NCI-H526 treated with DMSO at 0.1 percent for 48 hours (cell line): ENCODE measurements at places on chromosomes 1 and 21.

DNA sequence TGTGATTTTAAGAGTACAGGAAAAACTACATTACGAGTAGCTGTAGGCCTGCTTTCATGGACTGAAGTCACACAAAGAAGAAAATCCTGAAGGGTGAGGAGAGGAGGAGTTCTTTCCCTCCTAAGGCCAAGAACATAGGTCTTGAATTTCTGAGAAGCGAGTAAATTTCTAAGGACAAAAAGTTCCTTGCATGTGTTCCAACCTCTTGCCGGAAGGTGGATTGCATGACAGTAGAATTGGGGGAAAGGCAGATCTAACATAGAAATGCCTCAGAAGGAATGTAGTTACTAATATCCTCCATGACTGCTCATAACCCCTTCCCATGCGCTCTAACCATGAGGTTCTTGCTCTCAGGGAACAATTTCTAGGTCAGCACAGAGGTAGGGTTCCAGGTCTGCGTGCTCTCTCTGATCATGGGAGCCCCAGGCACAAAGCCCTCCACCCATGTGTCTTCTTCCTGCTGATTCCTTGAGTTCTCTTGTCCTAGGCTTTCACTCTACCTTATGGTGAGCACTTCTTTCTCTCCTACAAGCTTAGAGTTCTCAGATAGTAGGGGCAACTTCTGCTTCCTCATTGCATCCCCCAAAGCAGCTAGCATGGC lies 13.7 kb downstream of the CD2 start:
- DNase-seq: no peak

GRCh38 chr1:184775885-184776284 lies 21.2 kb upstream of the EDEM3 start:
- no peak for DNase-seq

GRCh38 chr1:156419854-156420204 lies 50.8 kb downstream of the RHBG start:
- peak; percentile 90 for DNase-seq

- no peak for DNase-seq
Measured at GRCh38 chr1:100530880-100531487, 7.0 kb upstream of the GPR88 start.

GRCh38 chr1:29547300-29547699 lies 311.0 kb downstream of the PTPRU start:
- no peak for DNase-seq

DNA sequence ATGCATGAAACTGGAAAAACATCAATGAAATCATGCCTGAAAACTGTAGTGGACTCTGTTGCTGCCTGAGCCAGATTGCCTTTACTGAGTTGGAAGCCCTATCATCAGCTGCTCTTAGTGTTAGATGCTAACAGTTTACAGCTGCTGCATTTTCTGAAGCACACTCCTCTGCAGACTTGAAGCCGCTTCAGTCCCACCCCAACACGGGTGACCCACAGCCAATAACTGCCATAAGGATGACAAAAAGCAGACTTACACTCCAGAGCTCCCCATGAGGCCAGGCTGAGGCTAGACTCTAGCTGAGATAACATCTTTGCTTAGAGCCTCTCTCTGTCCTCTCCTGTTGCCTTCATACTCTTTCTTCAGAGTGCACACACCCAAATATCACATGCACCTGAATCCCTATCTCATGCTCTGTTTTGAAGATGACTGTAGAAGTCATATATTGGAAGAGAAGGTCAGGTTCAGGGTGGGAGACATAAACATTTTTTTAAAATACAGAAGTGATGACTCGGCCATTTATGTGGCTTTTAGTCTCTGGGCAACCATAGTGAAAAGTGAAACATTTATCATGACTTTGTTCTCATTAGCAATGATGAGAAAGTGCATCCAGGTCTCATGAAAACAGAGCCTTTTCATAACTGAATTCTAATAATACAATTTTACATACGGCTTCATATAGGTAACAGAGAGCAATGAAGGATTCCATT lies 161.0 kb downstream of the KCNK2 start:
- no peak for DNase-seq

- DNase-seq: no peak
Measured at GRCh38 chr1:176149939-176150807, 56.9 kb downstream of the COP1 start.

- DNase-seq: no peak
Measured at GRCh38 chr1:212401838-212402582, 12.7 kb downstream of the PACC1 start.

DNA sequence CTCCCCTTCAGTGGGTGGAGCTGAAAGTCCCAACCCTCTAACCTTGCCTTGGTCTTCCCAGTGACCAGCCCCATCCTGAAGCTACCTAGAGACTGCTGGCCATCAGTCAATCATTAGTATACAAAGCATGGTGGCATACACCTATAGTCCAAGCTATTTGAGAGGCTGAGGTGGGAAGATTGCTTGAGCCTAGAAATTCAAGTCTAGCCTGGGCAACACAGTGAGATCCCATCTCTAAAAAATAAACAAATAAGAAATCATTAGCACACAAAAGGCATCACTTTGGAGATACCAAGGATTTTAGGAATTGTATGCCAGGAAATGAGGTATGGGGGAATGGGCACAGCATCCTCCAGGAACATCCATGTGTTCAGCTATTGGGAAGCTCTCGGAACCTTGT lies 4.4 kb upstream of the IFI6 start:
- DNase-seq: no peak

DNA sequence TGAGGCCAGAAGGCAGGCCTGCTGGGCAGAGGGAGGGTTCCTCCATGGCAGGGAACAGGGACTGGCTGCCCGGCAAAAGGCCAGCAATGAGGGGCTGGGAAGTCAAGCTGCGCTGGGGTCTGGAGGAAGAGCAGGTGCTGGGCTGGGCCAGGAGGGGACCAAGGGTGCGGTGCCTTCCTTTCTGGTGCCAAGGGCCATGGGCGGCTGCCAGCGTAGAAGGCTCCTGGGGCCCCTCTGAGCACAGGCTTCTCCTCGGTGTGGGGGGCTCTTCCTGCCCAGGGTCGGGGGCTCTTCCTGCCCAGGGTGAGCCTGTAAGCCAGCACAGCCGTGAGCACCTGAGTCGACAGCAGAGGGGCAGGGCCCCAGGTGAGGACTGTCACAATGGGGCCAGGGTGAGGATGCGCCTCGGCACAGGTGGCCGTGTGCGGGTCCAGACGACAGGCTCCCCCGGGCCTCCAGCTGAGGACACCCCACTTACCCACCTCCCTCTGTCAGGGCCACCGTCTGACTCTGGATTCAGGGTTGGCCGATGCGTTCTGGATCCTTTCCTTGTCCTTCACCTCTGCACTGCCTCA lies 10.7 kb upstream of the DNMT3L start:
- no peak for DNase-seq

GRCh38 chr1:13667691-13668090 lies 32.3 kb upstream of the PRDM2 start:
- no peak for DNase-seq

- no peak for DNase-seq
Measured at GRCh38 chr21:26761174-26761915, 83.9 kb downstream of the ADAMTS1 start.

GRCh38 chr1:10691075-10691739 lies 105.2 kb downstream of the CASZ1 start:
- DNase-seq: no peak

GRCh38 chr1:224411766-224412165 lies 22.8 kb downstream of the WDR26 start:
- DNase-seq: no peak

- DNase-seq: no peak
Measured at GRCh38 chr1:46065405-46065804, 67.0 kb downstream of the PIK3R3 start.

- DNase-seq: no peak
Measured at GRCh38 chr21:18023157-18023556, 204.0 kb upstream of the C21orf91 start.

DNA sequence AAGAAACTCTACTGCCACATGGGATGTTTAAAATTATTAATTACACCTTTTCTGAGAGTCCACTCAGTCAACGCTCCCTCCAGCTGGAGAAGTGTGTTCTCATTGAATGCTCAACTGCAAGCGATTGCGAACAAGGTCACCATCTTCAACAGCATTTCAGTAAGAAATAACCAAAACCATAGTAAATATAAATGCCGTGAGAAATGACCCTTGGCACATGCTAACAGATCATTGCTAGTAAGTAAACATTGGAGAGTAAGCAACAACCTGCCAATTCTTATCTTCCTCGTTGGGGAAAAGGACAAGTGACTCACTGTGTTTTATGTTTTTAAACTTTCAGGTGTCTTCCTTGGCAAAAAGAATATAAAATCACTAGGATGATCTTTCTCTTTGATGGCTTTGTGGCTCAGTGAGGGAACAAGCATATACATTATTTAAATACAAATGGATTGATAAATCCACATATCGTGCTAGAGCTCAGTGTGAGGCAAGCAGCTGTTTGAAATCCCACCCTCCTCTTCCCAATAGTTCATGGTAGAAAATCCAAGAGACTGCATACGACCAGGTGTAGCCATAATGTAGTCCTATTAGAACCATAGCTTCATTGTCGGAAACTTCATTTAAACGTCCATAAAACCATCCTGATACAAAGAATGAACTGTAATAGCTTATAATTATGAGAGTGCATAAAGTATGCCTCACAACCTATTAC lies 214.6 kb downstream of the GRIK1 start:
- DNase-seq: no peak

DNA sequence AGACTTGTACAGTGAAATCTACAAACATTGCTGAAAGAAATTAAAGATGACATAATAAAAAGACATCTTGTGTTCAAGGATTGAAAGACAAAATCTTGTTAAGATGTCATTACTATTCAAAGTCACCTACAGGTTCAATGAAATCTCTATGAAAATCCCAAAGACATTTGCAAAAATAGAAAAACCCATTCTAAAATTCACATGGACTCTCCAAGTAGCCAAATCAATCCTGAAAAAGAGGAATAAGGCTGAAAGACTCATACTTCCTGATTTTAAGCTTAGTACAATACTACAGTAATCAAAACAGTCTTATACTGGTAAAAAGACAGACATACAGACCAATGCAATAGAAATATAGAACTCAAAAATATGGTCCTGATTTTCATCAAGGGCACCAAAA lies 78.6 kb downstream of the PCSK9 start:
- DNase-seq: no peak

DNA sequence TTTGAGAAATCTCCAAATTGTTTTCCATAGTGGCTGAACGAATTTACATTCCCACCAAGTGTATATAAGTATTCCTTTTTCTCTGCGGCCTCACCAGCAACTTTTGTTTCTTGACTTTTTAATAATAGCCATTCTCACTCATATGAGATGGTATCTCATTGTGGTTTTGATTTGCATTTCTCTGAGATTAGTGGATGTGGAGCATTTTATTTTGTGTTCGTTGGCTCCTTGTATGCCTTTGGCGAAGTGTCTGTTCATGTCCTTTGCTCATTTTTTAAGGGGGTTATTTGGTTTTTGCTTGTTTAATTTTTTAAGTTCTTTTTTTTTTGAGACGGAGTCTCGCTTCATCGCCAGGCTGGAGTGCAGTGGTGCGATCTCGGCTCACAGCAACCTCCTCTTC lies 45.1 kb upstream of the MPC2 start:
- peak; percentile 37 for DNase-seq

GRCh38 chr1:54973205-54973921 lies 7.1 kb upstream of the TMEM61 start:
- no peak for DNase-seq

- no peak for DNase-seq
Measured at GRCh38 chr21:21232320-21232719, 234.1 kb downstream of the NCAM2 start.

- DNase-seq: peak; percentile 53
Measured at GRCh38 chr1:94552071-94552586, 10.6 kb upstream of the F3 start.

- no peak for DNase-seq
Measured at GRCh38 chr1:91863498-91863897, 22.5 kb downstream of the TGFBR3 start.

DNA sequence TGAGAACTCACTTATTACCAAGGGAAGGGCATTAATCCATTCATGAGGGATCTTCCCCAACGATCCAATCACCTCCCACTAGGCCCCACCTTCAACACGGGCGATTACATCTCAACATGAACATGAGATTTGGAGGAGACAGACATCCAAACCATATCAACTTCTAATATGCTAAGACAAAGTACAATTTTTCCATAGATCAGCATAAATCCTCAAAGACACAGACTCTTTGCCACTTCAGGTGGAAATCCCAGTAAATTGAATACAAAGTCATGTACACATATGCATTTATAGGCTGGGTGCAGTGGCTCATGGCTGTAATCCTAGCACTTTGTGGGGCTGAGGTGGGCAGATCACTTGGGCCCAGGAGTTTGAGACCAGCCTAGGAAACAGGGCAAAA lies 18.8 kb upstream of the CXADR start:
- DNase-seq: no peak

- no peak for DNase-seq
Measured at GRCh38 chr1:33380811-33381210, 50.1 kb downstream of the PHC2 start.

DNA sequence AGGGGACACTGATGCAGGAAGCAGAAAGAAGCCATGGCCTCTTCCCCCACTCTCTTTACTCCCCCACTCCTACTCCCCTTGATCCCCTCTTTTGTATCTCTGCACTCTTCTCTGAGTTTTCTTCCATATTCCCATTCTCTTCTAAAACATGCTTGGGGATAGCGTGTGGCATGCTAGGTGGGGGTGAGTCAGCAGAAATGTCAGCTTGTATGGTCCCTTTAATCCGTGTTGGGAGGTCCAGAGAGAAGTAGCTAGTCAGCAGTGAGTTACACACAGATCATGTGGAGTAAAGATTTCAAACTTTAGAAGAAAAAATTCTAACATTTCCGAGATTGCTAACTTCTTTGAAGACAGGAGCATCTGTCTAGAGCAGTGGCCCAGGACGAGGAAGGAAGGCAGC lies 4.0 kb upstream of the KCNK1 start:
- DNase-seq: no peak

DNA sequence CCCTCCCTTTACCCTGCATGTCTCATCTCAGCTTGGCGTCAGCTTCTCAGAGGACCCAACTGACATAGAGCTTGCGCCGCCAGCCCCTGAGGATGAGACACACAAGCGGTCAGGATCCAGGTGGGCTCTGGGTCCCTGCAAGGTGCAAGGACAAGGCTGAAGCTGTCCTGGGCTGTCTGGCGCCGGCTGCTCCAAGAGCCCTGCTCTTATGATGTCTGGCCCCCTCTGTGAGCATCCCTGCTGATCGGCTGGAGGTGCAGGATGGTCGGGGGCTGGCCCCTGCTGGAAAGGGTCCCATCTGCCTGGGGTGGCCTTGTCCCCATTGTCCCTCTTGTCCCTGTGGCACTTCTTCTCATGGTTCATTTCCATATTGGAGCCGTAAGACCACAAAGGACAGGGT lies 479.0 kb downstream of the NPHP4 start:
- DNase-seq: no peak
